ENCODE measurements at places on chromosomes 13 and 19.

DNA sequence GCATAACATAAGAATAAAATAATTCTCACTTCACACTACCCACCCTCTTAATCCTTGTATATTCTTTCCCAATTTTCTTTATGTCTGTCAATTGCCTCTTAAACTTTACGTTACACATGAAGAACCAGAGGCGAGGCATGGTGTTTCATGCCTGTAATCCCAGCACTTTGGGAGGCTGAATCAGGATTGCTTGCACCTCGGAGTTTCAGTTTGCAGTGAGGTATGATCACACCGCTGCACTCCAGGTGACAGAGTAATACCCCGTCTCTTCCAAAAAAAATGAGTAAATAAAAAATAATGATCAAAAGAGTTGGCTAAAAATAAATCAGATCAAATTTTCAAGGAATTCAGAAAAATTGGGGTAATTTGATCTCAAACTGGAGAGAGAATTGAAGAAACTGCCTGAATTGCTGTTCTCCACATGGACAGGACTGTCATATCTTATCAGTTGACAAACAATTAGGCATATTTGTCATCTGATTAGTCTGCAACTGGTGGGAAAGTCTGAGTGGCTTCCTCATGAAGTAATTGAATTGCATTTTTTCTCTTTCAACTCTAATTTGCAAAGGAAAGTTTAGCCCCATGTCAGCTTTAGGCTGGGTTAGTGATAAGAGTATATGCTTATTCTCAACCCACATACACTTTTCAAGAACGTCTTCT, 302.9 kb downstream of the ITGBL1 start:
- DNase-seq, result no peak

DNA sequence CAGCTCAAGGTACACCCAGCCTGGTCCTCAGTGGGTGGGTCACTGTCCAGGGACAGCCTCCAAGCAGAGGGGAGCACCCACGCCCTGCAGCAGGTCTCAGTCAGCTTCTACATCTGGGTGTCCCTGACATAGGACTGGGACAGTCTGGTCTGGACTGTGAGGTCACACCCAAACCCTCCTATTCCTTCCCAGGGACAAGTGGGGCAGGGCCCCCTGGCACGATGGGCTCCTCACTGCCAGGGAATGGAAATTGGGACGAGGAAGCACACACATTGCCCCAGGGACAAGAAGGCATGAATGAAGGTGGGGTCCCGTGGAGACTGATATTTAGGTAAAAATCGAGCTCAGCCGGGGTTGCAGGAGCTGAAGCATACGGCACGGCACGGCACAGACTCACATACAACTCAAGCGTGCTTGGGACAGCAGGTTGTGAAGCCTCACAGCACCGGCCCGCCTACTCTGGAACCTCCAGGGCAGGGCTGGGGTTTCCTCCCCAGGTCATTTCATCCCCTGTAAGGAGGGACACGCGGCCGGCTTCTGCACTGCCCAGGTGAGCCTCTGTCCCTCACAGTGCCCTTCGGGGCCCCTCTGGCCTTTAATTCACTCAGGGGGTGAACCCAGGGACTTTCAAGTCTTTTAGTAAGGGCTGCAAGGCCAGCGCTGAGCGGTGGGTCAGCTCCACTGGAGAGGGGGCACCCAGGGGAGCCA, 3.5 kb downstream of the PNMA8B start:
- no peak for DNase-seq

GRCh38 chr19:11735375-11735774, 3.4 kb downstream of the ZNF823 start:
- DNase-seq, result no peak

GRCh38 chr13:59303433-59303832, 860.3 kb downstream of the DIAPH3 start:
- DNase-seq, result no peak
